ENCODE measurements at places on chromosomes 4 and X.

GRCh38 chr4:138774940-138775339 is 240.6 kb upstream of the NOCT start:
- DNase-seq, result no peak

- DNase-seq, result no peak
These were observed 222.3 kb upstream of the HS3ST1 start for GRCh38 chr4:11650801-11651596.

DNA sequence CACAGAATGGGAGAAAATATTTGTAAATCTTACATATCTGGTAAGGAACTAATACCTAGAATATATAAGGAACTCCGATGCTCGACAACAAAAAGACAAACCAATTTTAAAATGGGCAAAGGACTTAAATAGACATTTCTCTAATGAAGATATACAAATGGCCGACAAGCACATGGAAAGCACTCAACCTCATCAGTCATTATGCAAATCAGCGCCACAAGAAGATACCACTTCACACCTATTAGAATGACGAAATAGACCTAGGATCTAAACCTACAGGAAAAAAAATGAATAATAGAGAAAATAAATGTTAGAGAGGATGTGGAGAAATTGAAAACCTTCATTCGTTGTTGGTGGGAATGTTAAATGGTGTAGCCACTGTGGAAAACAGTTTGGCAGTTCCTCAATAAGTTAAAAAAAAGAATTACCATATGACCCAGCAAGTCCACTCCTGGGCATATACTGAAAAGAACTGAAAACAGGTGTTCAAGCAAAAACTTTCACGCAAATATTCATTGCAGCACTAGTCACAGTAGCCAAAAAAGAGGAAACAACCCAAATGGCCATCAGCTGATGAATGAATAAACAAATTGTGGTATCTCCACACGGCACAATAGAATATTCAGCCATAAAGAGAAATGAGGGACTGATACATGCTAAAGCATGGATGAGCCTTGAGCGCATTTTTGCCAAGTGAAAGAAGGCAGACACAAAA is 57.3 kb upstream of the WDR19 start:
- no peak for DNase-seq

DNA sequence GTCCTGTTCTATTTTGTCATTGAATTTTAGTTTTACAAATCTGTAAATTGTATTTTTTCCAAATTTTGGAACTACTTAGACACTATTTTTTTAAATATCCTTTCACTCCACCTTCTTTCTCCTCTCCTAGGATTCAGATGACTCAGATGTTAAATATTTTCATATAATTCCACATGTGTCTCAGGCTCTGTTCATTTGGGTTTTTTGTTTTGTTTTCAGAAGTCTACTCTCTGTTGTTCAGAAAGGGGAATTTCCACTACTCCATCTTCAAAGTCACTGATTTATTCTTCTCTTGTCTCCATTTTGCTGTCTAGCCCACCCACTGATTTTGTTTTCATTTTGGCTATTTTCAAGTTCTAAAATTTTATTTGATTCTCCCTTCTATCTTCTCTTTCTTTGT is 264.0 kb upstream of the SLIT2 start:
- DNase-seq, result no peak

GRCh38 chr4:77240469-77241066 is 83.6 kb downstream of the CCNG2 start:
- DNase-seq, result peak; percentile 47

- DNase-seq, result no peak
These were observed 109.4 kb downstream of the DLG3 start for GRCh38 chrX:70554081-70554480.

DNA sequence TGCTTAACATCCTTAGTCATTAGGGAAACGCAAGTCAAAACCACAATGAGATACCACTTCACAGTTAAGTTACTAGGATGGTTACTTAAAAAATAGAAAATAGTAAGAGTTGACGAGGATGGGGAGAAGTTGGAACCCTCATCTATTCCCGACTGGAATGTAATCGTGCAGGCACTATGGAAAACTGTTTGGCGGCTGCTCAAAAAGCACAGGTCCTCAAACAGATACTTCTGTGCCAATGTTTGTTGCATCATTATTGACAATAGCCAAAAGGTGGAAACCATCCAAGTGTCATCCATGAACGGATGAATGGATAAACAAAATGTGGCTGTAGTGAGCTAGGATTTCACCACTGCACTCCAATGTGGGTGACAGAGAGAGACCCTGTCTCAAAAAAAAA is 11.7 kb downstream of the CTAG1B start:
- DNase-seq, result no peak

- no peak for DNase-seq
These were observed 56.5 kb upstream of the ACSL1 start for GRCh38 chr4:184882276-184882675.

GRCh38 chrX:148872881-148873280 is 372.5 kb downstream of the AFF2 start:
- no peak for DNase-seq
